ENCODE measurements at places on chromosomes 7 and 10.

GRCh38 chr10:34018129-34018528 lies 683.7 kb upstream of the NRP1 start:
- no peak for DNase-seq

DNA sequence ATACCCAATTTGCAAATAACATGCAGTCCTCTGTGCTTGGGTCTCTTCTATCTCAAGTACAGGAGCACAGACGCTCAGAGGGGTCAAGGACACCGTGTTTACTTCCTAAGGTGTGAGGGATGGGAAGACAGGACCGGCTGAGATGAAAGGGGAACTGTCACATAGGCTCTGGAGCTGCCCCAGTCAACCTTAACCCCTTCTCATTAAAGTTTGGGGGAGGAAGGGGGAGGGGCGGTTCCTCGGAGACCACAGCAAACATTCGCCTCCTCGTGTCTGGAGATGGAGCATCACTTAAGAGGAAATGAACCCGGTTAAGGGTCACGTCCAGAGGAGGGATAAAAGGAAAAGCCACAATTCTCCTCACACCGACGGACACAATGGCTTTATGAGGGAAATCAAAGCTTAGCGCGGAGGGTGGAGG lies 1.1 kb downstream of the SH3PXD2A start:
- DNase-seq = no peak

GRCh38 chr10:97664282-97664850 lies 22.7 kb downstream of the AVPI1 start:
- no peak for DNase-seq

GRCh38 chr10:112562809-112563663 lies 116.0 kb downstream of the VTI1A start:
- DNase-seq = peak; percentile 8

GRCh38 chr10:122142641-122143237 lies 128.4 kb upstream of the BTBD16 start:
- DNase-seq = no peak

DNA sequence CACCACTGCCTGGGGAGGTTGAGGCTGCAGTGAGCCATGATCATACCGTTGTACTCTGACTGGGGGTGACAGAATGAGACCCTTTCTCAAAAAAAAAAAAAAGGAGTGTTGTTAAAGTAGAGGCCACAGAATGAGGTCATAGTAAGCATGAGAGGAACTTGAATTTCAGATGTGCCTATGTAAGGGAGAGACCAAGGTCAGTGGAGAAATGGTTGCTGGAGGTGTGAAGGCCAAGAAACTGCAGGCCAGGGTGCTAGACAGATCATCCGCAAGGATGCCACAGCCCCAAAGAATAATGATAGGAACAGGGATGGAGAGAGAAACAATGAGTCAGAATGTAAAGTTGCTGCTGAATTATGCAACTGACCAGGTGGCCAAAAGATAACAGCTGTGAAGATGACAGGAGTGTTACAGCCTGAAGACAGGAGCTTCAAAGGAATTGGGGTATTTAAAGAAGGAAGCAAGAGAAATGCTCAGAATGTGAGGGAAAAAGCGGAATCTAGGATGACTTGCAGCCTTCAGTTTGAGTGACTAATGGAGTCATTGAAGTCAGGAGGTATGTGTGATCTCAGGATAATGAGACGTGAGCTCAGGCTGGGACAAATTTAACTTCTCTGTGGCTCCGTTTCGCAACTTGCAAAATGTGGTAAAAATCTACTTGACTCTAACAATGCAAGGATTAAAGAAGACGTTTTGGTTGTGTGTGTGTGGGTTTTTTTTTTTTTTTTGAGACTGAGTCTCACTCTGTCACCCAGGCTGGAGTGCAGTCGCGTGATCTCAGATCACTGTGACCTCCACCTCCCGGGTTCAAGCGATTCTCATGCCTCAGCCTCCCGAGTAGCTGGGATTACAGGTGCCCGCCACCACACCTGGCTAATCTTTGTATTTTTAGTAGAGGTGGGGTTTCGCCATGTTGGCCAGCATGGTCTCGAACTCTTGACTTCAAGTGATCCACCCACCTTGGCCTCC lies 22.2 kb downstream of the TYW1B start:
- no peak for DNase-seq

DNA sequence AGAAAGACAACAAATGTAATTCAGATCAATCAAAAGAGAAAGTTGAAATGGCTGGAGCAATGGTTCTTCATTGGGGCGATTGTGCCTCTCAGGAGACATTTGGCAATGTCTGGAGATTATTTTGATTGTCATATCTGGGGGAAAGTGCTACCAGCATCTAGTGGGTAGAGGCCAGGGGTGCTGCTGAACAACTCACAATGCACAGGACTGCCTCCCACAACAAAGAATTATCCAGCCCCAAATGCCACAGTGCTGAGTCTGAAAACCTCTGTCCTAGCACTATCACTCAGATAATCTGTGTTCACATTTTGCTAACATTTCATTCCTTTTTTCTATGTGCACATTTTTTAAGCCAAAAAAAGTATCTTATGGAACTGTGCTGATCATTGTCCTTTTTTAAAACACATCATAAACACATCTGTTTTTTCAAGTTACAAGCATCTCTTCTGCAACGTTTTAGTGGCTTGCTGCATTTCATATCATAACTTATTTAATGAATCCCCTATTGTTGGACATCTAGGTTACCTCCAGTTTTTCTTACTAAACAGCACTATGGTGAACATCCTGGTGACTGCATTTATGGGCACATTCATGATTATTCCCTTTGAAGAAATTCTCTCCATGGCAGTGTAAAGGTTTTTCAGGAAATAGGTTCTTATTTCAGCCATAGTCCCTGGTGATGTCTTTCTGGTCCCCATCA lies 114.2 kb downstream of the C10orf105 start:
- DNase-seq = no peak

- no peak for DNase-seq
Measured at GRCh38 chr7:99380032-99380822, 5.7 kb downstream of the ARPC1B start.

DNA sequence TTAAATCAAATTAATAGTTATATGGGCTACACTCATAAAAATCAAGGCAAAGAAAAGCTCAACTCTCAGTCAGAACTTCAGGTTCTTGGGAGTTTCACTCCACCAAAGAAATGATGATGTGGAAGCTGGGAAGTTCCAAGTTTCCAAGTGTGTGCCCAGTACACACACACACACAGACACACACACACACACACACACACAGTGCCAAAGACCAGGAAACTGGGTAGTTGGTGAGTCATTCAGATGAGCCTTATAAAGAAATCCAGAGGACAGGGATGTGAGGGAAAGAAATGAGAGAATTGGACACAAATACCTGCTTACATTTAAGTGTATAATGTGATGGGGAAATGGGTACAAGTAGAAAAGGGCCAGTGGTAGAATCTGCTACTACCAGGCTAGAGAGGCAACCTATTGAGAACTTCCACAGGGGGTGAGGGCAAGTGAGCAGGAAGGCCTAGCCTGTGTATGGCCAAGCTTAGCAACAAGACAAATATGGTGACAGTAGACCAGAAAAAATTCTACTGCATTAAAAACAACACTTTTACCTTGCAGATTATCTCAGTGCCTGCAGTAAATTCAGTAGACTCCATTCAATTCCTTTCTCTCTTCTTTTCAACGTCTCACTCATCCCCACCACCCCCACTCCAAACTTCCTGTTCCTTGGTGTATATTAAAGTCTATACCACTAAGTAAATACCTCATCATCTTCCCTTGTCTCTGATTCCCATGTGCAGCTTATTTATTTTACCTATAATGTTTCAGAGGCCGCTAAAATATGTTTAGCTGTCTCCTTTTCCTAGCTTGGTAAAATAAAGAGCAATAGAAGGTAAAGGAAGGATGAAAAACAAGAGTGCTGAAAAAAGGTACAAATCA lies 95.0 kb downstream of the CABCOCO1 start:
- no peak for DNase-seq

DNA sequence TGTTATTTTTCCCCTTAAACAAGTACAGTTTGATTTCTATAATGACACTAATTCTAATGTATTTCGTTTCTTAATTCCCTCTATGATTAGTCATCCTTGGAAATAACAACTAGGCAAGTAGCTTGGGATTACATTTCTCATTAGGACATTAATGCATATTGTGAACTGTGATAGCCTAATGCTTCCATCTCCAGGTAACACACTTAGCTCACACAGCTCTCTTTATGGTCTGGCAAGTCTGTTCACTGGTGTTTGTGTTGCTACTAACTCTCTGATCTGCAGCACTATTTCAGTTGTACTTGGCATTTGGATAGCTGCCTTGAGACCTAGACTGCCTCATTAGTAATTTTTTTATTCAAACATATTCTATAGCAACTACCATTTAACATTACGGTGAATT lies 853.2 kb downstream of the SORCS3 start:
- DNase-seq = no peak

- DNase-seq = no peak
Measured at GRCh38 chr7:68680235-68680872, 917.9 kb upstream of the AUTS2 start.

- DNase-seq = no peak
Measured at GRCh38 chr7:24536682-24537081, 36.6 kb upstream of the PALS2 start.

- DNase-seq = no peak
Measured at GRCh38 chr7:37545619-37546534, 97.2 kb upstream of the ELMO1 start.

DNA sequence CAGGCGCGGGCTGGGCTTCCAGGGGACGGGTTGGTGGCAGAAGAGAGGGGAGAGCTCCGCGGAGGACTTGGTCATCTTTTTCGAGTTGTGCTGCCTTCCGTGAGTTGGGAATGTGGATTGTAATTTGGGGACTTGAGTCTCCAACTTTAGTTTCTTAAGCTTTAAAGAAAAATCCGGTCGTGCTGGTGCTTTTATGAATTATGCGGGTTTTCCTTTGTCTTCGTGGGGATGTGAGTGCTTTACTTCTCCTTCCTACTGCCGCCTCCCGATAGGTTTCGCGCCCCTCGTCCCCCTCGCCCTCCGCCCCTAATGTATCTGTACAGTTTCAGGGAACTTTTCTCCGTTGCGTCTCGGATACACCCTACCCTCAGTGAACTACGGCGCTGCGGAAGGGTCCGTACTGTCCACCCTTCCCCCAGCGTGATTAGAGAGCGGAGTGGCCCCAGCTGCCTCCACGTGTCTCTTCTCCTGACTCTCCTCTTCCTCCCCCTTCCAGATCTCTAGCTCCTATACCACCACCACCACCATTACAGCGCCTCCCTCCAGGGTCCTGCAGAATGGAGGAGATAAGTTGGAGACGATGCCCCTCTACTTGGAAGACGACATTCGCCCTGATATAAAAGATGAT lies 649 bp downstream of the SCD start:
- no peak for DNase-seq

DNA sequence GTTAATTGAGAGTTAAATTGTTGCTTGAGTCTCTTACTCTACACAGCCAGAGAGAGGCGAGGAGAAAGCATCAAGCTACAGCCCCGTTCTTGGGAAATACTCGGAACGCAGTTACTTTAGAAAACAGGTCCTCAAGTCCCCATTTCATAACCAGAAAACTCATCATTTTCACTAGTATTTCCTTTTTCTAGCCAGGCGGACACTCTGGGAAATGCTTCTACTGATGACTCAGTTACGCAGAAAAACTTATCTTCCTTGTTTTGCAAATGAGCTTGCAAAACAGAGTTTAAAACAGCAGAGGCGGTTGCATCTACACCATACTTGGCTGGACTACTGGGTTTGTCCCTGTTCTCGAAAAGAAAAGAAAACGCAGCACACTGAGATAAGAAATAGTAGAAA lies 111.4 kb upstream of the FGFR2 start:
- DNase-seq = no peak

DNA sequence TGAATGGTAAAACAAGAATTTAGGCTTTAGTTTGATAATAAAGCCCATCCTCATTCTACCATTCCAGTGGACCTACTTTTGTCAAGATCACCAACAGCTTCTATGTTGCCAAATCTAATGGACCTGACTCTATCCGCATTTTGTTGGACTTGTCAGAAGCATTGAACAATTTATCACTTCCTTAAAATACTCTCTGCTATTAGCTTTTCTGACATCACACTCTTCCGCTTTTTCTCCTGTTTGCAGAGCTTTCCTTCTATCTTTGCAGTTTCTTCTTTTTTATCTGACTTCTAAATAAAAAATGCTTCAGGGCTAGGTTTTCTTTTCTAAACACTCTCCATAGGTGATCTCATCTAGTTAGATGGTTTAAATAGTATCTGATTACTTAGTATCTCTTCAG lies 42.7 kb upstream of the SMIM30 start:
- DNase-seq = no peak

- no peak for DNase-seq
Measured at GRCh38 chr10:43057831-43058340, 19.0 kb upstream of the RET start.

DNA sequence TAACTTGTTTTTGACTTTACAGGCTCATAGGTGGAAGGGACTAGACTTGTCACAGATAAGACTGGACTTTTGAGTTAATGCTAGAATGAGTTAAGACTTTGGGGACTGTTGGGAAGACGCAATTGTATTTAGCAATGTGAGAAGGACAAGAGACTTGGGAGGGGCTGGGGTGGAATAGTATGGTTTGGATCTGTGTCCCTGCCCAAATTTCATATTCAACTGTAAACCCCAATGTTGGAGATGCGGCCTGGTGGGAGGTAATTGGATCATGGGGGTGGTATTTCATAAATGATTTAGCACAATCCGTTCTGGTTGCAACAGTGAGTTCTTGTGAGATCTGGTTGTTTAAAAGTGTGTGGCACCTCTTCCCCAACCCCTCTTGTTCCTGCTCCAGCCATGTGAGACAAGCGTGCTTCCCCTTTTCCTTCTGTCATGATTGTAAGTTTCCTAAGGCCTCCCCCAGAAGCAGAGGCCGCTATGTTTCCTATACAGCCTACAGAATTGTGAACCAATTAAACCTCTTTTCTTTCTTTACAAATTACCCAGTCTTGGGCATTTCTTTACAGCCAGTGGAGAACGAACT lies 22.6 kb downstream of the RNF216 start:
- DNase-seq = no peak

GRCh38 chr10:91856637-91857036 lies 52.6 kb downstream of the FGFBP3 start:
- DNase-seq = no peak

- no peak for DNase-seq
Measured at GRCh38 chr10:74084955-74085354, 65.7 kb downstream of the AP3M1 start.

- DNase-seq = no peak
Measured at GRCh38 chr10:98366062-98366530, 48.9 kb downstream of the PYROXD2 start.

GRCh38 chr7:157498657-157499056 lies 161.9 kb downstream of the DNAJB6 start:
- no peak for DNase-seq

DNA sequence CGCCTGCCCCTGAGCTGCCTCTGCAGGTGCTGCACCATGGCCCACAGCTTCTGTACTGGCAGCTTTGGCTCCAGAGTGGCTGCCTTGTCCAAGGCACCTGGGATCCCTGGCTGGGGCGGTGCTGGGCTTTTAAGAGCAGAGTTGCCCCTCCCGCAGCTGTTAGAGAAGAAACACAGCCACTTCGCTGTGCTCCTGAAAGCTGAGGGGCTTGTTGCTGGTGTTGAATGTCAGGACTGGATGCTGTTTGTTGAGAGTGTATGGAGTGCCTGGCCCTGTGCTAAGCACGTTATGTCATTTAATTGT lies 6.2 kb downstream of the FAM241B start:
- DNase-seq = no peak

GRCh38 chr10:14822879-14823755 lies 14.7 kb downstream of the CDNF start:
- DNase-seq = no peak

GRCh38 chr7:45162943-45163691 lies 5.5 kb downstream of the RAMP3 start:
- DNase-seq = no peak
